Activated CD8-positive, alpha-beta T cell treated with anti-CD3 and anti-CD28 coated beads for 36 hours (primary cell): ENCODE measurements at places on chromosomes 5 and 9. TPM values are rescaled to one million over a fixed set of nuclear protein-coding genes. Genes with fewer than 3 reads are reported as not detected.

DNA sequence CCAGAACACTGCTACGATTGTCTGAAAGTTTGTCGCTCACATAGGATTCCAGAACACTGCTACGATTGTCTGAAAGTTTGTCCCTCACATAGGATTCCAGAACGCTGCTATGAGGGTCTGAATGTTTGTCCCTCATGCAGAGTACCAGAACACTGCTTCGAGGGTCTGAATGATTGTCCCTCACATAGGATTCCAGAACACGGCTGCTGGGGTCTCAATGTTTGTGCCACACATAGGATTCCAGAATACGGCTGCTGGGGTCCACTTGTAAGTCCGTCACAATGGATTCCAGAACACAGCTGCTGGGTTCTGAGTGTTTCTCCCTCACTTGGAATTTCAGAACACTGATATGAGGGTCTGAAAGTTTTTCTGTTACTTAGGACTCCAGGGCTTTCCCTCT is 203.3 kb downstream of the FOXD4L6 start:
- no peak for DNase-seq

GRCh38 chr9:117678871-117679270 is 25.3 kb upstream of the TLR4 start:
- DNase-seq, result no peak

GRCh38 chr5:147835386-147835798 is 3.9 kb upstream of the SPINK1 start:
- no peak for DNase-seq

DNA sequence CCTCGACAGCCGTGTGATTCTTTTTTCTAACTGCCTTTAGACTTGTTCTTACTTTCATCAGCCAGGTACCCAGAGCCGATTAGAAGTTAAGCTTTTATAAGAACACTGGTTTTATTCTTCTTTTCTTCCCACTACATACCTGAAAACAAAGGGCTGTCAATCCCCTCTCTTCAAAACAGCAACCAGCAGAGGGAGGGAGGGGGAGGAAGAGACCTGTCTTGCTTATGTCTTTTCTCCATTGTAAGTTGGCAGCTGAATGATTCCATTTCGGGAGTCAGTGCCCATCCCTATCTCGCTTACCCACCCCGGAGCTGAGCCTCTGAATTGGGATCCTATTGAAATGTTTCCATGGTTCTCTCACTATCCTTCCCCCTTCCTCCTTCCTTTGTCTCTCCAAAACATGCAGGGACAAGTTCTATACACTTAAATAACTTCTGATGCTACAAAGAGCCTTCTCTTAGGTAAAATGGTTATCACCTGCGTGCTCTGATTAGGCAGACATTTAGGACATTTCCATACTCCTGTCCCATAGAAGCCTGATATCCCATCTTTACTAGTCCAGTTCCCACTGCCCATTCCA is 83.9 kb upstream of the WWC1 start:
- DNase-seq, result no peak

DNA sequence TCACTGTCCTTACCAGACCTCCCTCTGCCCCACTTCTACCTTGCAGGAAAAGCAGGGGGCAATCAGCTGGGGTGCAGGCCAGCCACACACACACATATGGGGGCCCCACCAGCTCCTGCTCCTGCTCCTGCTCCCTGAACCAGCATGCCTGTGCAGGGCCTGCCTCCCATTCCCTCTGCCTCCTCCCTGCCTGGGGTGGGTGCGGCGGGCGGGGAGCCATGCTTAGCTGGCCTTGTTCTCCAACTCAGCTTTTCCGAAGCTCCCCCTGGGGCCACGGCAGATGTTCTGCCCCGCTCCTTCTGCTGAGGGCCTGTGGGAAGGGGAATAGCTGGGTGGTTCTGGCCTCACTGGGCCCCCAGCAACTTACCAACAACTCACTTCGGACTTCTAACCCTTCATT is 89.8 kb downstream of the ZNF354C start:
- DNase-seq, result no peak

The NUTM2F gene
- total RNA-seq, result not detected

DNA sequence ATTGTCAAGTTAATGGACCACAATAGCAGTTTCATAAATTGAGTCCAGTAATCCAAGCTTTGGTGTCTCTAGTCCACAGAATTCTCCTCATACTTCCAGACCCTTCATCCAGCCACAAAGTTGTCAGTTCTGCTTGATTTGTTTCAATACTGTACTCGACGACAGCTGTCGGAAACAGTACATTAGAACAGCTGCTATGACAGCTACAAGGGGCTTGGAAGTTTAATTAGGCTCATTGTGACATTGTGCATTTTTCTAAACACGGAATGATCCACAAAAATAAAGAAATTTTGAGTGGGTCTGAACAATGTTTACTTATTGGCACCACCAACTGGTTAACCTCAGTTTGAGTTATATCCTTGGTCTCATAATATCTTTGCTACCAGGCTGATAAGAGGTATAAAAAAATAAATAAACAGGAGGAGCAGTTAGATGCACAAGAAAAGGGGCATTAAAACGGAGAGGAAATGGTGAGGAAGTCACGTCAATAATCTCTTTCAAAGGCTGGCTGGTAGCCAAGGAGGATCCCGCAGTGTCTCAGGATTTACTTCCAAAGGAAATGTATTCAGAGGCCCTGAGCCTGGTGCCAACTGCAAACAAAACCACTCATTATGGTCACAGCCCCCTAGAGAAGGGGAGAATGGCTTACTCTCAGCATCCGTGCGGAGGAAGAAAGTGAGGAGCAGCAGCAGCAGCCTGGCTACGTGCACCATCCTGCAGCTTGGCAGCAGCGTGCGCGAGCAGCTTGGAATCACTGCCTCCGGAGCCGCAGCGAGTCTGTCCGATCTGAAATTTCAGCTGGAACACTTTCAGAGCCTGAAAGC is 933.8 kb upstream of the DMAC1 start:
- DNase-seq, result no peak

DNA sequence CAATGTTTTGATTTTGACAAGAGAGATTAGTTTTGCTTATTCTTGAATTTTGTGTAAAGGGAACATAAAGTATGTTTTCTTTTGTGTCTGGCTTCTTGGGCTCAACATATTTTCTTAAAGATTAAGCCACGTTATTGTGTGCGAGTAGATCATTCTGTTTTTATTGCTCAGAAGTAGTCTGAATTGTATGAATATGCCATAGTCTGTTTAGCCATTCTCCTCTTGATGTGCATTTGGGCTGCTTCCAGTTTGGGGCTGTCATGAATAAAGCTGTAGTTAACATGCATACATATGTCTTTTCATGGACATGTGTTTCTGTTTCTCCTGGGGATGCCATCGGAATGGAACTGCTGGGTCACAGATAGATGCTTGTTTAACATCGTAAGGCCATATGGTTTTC is 198.9 kb downstream of the FANCC start:
- DNase-seq, result no peak

GRCh38 chr5:143066556-143067281 is 296.5 kb downstream of the ARHGAP26 start:
- peak; percentile 58 for DNase-seq

DNA sequence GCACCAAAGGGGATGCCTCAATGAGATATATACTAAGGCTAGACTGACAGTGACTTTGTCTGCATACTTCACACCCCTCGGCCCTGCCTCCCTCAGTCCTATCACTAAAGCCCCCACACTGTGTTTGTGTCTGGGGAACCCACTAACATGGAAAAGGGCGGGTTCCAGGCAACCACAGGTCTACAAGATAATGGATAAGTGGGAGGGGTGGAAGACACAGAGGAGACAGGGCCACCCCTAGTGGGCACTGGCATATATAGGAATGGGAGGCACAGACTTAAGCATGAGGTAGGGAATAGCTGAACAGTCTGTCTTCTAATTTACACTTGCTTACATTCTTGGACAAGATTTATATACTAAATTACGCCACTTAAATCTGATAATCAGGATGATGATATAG is 74.0 kb downstream of the SLIT3 start:
- DNase-seq, result no peak

GRCh38 chr5:164000819-164001218 is 495.4 kb downstream of the MAT2B start:
- DNase-seq, result no peak

- no peak for DNase-seq
Observed at GRCh38 chr9:78003730-78004129, 27.9 kb downstream of the GNAQ start.

GRCh38 chr9:98867429-98868168 is 60.1 kb downstream of the GALNT12 start:
- peak; percentile 13 for DNase-seq

GRCh38 chr9:106682420-106682819 is 180.5 kb upstream of the ZNF462 start:
- DNase-seq, result no peak

DNA sequence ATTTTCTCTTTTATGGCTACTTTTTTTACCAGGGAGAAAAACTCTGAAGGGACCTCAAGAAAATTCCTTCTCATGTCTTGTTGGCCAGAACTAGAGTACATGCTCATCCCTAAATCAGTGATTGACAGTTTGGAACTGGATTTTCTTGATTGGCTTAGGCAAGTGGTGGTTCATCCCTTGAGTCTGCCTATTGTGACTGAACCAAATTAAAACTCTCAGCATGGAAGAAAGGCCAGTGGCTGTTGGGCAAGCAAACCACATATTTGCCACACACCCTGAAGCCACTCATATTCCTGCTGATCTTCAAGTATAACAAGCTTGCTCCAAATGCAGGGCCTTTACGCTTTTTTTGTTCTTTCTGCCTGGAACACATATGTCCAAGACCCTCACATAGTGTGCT is 7.2 kb upstream of the HOMER1 start:
- DNase-seq, result no peak

DNA sequence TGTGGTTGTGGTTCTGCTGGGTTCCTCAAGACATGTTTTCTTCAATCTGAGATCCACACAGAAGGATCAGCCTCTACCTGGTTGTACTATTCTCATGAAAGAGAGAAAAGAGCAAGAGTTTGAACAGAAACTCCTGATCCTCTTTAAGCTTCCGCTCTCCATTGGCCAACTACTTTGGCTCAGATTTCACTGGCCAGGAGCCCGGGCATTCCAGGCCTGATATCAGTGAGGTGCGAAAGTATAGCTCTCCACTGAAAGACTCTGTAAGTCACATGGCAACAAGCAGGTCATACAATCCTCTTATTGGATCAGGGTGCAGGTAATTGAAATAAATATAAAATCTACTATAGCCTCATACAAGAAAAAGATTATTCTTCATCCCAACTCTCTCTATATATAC is 920.5 kb downstream of the TLE4 start:
- no peak for DNase-seq

GRCh38 chr9:70496244-70496643 is 81.8 kb upstream of the KLF9 start:
- DNase-seq, result no peak

- no peak for DNase-seq
Observed at GRCh38 chr9:116187570-116188170, 34.1 kb downstream of the PAPPA start.

The C9orf50 gene
- total RNA-seq, result not detected

GRCh38 chr5:137462816-137463520 is 36.2 kb downstream of the SPOCK1 start:
- no peak for DNase-seq

The ZNF883 gene
- total RNA-seq, result 1.1 TPM

- no peak for DNase-seq
Observed at GRCh38 chr9:1599961-1600360, 415.2 kb upstream of the SMARCA2 start.

DNA sequence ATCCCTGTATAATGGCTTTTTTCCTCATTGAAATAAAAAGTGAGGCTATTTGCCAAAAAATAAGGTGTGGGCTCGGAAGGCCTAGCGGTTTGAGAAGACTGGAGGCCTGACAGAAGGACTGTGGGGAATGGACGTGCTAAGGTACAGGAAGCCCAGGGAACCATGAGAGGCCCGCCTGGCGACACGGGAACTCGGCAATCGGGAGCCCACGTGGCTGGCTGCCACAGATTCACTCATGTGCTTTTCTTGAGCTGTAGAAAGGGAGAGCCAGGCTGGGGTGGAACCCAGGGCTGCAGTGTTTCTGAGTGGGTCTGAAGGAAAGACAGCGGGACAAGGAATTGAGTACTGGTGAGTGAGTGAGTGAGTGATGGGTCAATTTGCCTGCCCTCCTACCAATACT is 11.9 kb upstream of the DDX41 start:
- DNase-seq, result no peak

DNA sequence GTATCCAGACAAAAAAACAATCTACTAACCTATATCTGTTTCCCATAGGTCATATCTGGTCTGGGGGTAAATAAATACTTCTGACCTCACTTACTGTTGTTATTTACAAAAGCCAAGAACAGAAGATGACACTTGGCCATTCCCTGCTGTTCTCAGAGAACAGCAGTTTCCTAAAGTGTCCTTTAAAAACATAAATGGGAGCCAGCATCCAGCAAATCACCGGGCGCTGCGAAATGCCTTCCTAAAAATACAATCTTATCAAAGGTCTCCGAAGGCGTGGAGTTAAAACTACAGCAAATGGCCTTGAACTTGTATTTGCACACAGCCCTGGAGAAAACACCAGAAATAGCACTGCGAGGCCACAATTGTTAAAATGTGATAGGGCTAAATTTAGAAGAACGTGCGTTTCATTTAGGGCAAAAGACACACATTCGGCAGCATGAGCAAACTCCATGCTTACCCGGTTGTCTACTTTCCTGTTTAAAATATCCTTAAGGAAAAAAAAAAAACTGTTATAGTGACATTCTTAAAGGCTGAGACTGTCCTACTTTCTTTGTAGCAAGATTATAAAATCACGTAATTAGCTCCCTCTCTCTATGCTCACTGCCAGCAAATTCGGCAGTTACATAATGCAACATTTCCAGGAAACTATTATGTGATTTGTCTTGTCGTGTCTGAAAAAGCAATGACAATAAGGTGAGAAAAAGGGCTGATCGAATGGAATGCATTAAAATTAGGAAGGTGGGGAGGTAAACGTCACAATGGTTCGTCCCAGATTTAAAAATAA is 1.5 kb downstream of the NFIL3 start:
- no peak for DNase-seq

DNA sequence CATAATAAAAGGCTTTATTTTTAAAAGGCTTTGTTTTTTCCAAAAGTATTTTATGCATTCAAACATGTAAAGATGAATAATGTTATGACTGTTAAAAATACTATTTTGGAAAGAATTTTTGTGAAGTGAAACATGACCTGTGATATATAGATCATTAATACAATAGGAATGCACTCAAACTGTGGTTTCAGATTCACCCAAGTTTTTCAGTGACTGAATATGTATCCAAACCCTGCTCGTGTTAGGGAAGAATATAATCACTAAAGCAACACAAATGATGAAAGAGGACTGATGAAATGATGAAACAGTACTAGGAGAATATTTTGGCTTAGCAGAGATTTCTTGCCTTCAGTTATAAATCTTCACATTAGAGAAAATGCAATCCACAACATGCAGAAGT is 278.0 kb downstream of the ADAMTS6 start:
- DNase-seq, result no peak
